Lung (tissue), 17 donors: ENCODE measurements at places on chromosomes 7 and 10.
A peak's percentile ranks its signal among the peaks of the same experiment; 100 is the strongest.

DNA sequence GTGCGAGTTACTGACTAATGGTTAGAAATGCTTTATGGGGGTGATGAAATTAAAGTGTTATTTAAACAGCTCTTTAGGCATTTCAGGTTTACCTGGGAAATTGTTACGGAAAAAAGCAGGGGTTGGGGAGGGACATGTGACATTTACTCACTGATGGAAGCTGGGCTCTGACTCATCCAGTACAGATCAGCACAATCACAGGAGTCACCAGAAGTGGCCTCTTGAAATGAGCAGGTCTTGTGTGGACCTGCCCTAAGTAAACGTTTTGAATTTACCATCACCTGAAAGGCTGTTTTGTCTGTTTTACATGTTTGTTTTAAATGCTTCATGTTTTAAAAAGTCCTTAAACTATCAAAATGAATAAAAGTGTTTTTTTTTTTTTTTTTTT lies 2.3 kb downstream of the GLRX3 start:
- no peak overlapping the region for H3K27ac ChIP-seq
- H3K27me3 ChIP-seq: no peaks in the 10 kb centered on the region
- no peak overlapping the region for H3K4me3 ChIP-seq
- DNase-seq: peak; percentile 21
- peaks cover 22% of the 10 kb centered on the region for H3K4me1 ChIP-seq
- H3K36me3 ChIP-seq: no peaks in the 10 kb centered on the region

- no peak for DNase-seq
- no peak overlapping the region for H3K27ac ChIP-seq
- no peaks in the 10 kb centered on the region for H3K36me3 ChIP-seq
- H3K4me1 ChIP-seq: no peaks in the 10 kb centered on the region
- H3K4me3 ChIP-seq: no peak overlapping the region
These were observed 61.7 kb upstream of the CDK13 start for GRCh38 chr7:39888171-39888853.

GRCh38 chr7:39741942-39742623 lies 118.7 kb downstream of the RALA start:
- H3K4me1 ChIP-seq: no peaks in the 10 kb centered on the region
- no peaks in the 10 kb centered on the region for H3K36me3 ChIP-seq
- H3K4me3 ChIP-seq: no peak overlapping the region
- H3K27ac ChIP-seq: peak overlapping the region; percentile 32
- DNase-seq: peak; percentile 46

DNA sequence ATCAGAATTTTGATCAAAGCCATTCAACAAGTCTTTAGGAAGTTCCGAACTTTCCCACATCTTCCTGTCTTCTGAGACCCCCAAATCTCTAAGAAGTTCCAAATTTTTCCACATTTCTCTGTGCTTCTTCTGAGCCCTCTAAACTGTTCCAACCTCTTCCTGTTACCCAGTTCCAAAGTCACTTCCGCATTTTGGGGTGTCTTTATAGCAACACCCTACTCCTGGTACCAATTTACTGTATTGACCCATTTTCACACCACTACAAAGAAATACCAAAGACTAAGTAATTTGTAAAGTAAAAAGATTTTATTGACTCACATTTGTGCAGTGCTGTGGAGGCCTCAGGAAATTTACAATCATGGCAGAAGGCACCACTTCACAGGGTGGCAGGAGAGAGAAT lies 385.8 kb upstream of the GHITM start:
- H3K27ac ChIP-seq: no peak overlapping the region
- no peak for DNase-seq
- no peak overlapping the region for H3K4me3 ChIP-seq

GRCh38 chr10:88848499-88848898 lies 3.1 kb downstream of the ANKRD22 start:
- no peaks in the 10 kb centered on the region for H3K27me3 ChIP-seq
- no peaks in the 10 kb centered on the region for H3K36me3 ChIP-seq
- no peak overlapping the region for H3K27ac ChIP-seq
- DNase-seq: no peak

- H3K4me1 ChIP-seq: no peaks in the 10 kb centered on the region
- no peaks in the 10 kb centered on the region for H3K36me3 ChIP-seq
- no peak overlapping the region for H3K27ac ChIP-seq
- H3K27me3 ChIP-seq: no peaks in the 10 kb centered on the region
These were observed 95.5 kb downstream of the ADK start for GRCh38 chr10:74246495-74246894.

GRCh38 chr7:149796287-149796860 lies 23.0 kb upstream of the ZNF467 start:
- no peaks in the 10 kb centered on the region for H3K27me3 ChIP-seq
- H3K27ac ChIP-seq: no peak overlapping the region
- no peak for DNase-seq
- H3K4me3 ChIP-seq: no peak overlapping the region
- no peaks in the 10 kb centered on the region for H3K4me1 ChIP-seq
- no peaks in the 10 kb centered on the region for H3K36me3 ChIP-seq

GRCh38 chr10:102773320-102773719 lies 29.6 kb downstream of the WBP1L start:
- DNase-seq: no peak
- H3K4me3 ChIP-seq: no peak overlapping the region
- H3K27ac ChIP-seq: peak overlapping the region; percentile 83
- H3K4me1 ChIP-seq: peaks cover 26% of the 10 kb centered on the region

- no peak overlapping the region for H3K27ac ChIP-seq
- peaks cover 16% of the 10 kb centered on the region for H3K36me3 ChIP-seq
- peaks cover 24% of the 10 kb centered on the region for H3K4me1 ChIP-seq
These were observed 234.0 kb downstream of the ZMYND11 start for GRCh38 chr10:369221-369683.

GRCh38 chr10:43667317-43667731 lies 18.6 kb upstream of the ZNF32 start:
- no peak overlapping the region for H3K27ac ChIP-seq
- no peaks in the 10 kb centered on the region for H3K4me1 ChIP-seq
- H3K36me3 ChIP-seq: no peaks in the 10 kb centered on the region
- no peaks in the 10 kb centered on the region for H3K27me3 ChIP-seq
- peak; percentile 68 for DNase-seq
- no peak overlapping the region for H3K4me3 ChIP-seq

DNA sequence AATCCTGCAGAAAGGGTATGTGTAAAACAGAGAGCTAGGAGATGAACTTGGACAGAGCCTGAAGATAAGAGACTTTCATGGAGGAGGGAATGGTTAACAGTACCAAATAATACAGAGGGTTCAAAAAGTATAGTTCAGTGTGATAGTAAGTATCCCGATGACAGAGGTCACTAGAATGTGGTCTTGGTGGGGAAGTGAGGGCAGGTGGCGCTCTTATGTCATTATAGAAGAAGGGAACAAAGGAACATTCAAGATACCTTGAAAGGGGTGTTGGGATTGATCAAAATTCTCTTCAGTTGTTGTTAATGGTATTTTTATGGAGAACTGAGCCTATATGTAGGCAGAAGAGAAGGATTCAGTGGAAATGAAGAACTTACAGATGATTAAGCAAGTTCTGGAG lies 312.5 kb downstream of the SUGCT start:
- no peak overlapping the region for H3K27ac ChIP-seq
- H3K4me3 ChIP-seq: no peak overlapping the region
- H3K36me3 ChIP-seq: no peaks in the 10 kb centered on the region
- H3K27me3 ChIP-seq: no peaks in the 10 kb centered on the region
- no peaks in the 10 kb centered on the region for H3K4me1 ChIP-seq

DNA sequence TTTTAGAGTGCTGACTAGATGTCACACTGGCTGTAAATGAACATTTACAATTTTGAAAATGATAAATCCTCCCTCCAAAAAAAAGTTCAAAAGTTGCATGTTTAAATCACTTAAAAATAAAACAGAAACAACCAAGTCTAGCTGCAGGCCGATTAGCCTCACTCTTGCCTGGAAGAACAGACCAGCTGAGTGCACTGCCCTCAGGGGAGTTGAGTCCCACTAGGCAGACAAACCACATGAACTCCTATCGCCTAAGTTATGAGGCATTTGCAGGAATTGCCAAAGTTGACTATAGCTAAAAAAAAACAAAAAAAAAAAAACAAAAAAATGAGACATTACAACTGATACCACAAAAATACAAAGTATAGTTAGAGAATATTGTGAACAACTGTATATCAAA lies 510.0 kb downstream of the ANKRD7 start:
- no peak for DNase-seq
- H3K4me3 ChIP-seq: no peak overlapping the region
- no peaks in the 10 kb centered on the region for H3K36me3 ChIP-seq
- no peak overlapping the region for H3K27ac ChIP-seq

DNA sequence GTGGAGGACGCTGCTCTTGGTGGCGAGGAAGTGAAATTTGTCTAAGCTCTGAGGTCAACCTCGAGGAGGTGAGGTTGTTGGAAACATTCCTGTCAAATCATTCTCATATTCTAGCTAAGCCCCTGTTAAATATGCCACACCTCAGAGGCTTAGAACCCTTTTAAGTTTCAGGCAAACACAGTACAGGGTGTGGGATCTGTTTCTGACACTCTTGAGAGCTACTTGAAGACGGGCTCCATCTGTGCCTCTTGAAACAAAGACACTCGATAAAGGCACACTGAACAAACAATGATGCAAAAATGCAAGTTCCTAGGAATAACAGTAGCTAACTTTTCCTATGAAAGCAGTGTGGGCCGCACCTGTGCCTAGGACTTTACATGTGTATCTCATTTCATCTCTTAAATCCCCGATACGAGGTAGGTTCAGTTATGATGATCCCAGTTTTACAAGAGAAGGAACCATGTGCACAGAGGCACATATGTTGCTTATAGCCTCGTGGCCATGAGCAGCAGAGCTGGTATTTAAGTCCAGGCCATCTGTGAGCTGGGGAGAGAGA lies 299.2 kb downstream of the CCDC3 start:
- no peaks in the 10 kb centered on the region for H3K36me3 ChIP-seq
- no peak overlapping the region for H3K4me3 ChIP-seq
- H3K27me3 ChIP-seq: peaks cover 2% of the 10 kb centered on the region
- peak overlapping the region; percentile 5 for H3K27ac ChIP-seq

DNA sequence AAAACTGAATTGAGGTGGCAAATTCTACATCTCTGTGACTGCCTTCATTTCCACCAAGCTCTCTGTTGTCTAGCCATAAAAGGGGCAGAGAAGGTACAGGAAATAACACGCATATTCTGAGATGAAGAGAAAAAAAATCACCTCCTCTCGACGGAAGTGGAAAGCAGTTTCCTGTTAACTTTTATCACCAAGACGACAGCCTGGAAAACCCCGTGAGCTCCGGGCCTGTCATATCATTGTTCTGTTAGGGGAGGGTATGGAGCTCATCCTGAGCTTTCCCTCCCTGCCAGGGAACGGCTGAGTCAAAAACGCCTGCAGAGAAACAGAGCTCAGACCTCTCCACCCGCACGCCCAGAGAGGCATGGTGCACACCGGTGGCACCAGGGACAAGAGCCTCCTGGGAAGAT lies 200.3 kb downstream of the PRPF18 start:
- peaks cover 32% of the 10 kb centered on the region for H3K4me1 ChIP-seq
- peak; percentile 63 for DNase-seq
- H3K4me3 ChIP-seq: no peak overlapping the region
- peak overlapping the region; percentile 22 for H3K27ac ChIP-seq
- H3K27me3 ChIP-seq: peaks cover 21% of the 10 kb centered on the region

- no peak overlapping the region for H3K27ac ChIP-seq
- no peak overlapping the region for H3K4me3 ChIP-seq
- no peaks in the 10 kb centered on the region for H3K4me1 ChIP-seq
- DNase-seq: no peak
- no peaks in the 10 kb centered on the region for H3K36me3 ChIP-seq
- H3K27me3 ChIP-seq: no peaks in the 10 kb centered on the region
These were observed 129.6 kb downstream of the NPSR1 start for GRCh38 chr7:34787586-34787985.

GRCh38 chr10:73759512-73760115 lies 15.4 kb downstream of the SEC24C start:
- H3K27ac ChIP-seq: no peak overlapping the region
- no peak overlapping the region for H3K4me3 ChIP-seq
- peaks cover 5% of the 10 kb centered on the region for H3K4me1 ChIP-seq
- H3K36me3 ChIP-seq: peaks cover 38% of the 10 kb centered on the region
- H3K27me3 ChIP-seq: no peaks in the 10 kb centered on the region

GRCh38 chr10:21264271-21264670 lies 261.2 kb downstream of the SKIDA1 start:
- no peak overlapping the region for H3K27ac ChIP-seq
- no peaks in the 10 kb centered on the region for H3K36me3 ChIP-seq
- no peaks in the 10 kb centered on the region for H3K27me3 ChIP-seq
- peaks cover 46% of the 10 kb centered on the region for H3K4me1 ChIP-seq

DNA sequence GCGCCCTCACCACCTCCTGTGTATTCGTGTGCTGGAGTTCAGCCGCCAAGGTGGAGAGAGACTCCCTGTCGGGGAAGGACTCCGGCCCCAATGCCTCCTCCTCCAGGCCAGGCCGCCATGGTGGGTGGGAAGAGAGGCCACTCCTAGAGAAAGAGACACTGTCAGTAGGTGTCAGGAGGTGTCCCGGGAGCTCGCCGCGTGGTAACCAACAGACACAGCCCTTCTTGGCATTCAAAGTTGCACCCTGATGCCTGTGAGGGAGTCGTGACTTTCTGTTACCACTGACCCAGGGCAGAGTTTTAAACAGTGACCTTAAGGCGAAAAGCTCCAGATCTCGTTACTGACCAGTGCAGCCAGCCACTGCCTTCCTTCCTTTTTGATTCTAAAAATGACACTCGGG lies 155.2 kb downstream of the CUX1 start:
- H3K4me1 ChIP-seq: peaks cover 4% of the 10 kb centered on the region
- H3K4me3 ChIP-seq: no peak overlapping the region
- no peak for DNase-seq
- H3K27me3 ChIP-seq: no peaks in the 10 kb centered on the region

DNA sequence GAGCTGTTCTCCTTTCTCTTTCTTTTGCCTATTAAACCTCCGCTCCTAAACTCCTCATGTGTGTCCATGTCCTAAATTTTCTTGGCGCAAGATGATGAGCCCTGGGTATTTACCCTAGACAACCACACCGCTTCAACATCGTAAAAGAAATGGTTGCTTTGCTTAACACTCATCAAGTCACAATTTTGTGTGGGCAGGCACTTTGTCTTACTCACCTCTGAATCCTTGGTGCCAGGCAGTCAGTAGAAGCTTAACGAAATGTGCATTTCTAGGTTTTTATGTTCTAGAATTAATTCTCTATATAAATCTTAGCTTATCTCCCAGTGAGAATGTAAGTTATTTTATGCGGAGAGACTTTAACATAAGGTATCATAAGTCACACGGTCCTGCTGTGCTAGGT lies 478.7 kb downstream of the CALN1 start:
- no peaks in the 10 kb centered on the region for H3K27me3 ChIP-seq
- no peaks in the 10 kb centered on the region for H3K4me1 ChIP-seq
- H3K27ac ChIP-seq: no peak overlapping the region
- H3K4me3 ChIP-seq: no peak overlapping the region
- H3K36me3 ChIP-seq: no peaks in the 10 kb centered on the region

- H3K4me1 ChIP-seq: peaks cover 15% of the 10 kb centered on the region
- no peak for DNase-seq
- H3K4me3 ChIP-seq: no peak overlapping the region
- H3K27me3 ChIP-seq: no peaks in the 10 kb centered on the region
- no peak overlapping the region for H3K27ac ChIP-seq
These were observed 110.7 kb downstream of the RNF32 start for GRCh38 chr7:156751319-156751718.

- no peak overlapping the region for H3K4me3 ChIP-seq
- no peak overlapping the region for H3K27ac ChIP-seq
- no peaks in the 10 kb centered on the region for H3K4me1 ChIP-seq
- DNase-seq: no peak
- no peaks in the 10 kb centered on the region for H3K36me3 ChIP-seq
- H3K27me3 ChIP-seq: no peaks in the 10 kb centered on the region
These were observed 99.8 kb downstream of the GSAP start for GRCh38 chr7:77316219-77316978.
